EL (cell line): ENCODE measurements at places on chromosomes 6 and 20.

GRCh38 chr20:49595811-49596561 is 28.0 kb upstream of the PTGIS start:
- DNase-seq, result peak; percentile 81

- no peak for DNase-seq
Observed at GRCh38 chr20:41408156-41408794, 41.7 kb upstream of the EMILIN3 start.

- no peak for DNase-seq
Observed at GRCh38 chr20:51216850-51217249, 193.9 kb upstream of the KCNG1 start.

- DNase-seq, result no peak
Observed at GRCh38 chr20:20778676-20779075, 66.2 kb upstream of the RALGAPA2 start.

GRCh38 chr20:44586289-44586911 is 4.0 kb downstream of the PKIG start:
- no peak for DNase-seq

DNA sequence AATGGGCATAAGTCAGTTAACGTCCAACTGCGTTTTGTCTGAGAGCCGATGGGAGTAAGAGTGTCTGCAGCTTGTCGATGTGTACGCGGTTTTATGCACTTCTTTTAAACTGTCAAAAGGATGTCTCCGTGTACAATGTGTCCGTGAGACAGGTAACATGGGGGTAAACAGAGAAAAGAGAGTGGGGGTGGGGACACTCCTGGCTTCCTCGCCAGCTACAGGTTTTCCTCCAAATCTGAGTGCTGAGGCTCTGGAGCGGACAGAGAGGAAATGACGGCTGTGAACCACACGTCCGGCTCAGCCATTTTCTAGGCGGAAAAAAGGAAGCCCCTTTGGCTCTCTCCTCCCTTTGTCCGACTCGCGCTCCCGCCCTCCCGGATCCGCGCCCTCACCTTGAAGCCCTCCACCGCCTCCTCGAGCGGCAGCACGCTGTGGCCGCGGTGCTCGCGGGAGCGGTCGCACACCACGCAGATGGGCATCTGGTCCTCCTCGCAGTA is 916 bp downstream of the TRIM27 start:
- peak; percentile 53 for DNase-seq
